ENCODE measurements at places on chromosomes 5 and 9. TPM values are rescaled to one million over a fixed set of nuclear protein-coding genes. Genes with fewer than 3 reads are reported as not detected.

GRCh38 chr5:36054647-36055046 lies 12.0 kb downstream of the UGT3A2 start:
- no peak for DNase-seq

DNA sequence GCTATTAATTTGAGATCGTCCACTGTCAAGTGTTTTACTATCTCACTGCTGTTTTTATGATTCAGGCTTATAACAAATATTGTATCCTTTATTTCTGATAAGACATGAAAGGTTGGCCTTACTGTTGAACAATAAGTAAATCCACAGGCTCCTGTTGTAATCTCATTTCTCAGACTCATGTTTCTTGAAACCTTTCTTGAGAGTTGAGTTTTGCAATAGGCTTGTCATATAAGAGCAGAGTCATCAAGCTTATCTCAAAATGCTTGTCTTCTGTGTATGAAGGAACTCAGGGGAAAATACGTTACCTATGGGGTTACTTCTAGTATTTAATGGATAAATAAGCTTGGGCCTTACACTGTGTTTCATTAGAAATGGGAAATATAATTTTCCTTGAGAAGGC lies 9.2 kb upstream of the TLX3 start:
- no peak for DNase-seq

DNA sequence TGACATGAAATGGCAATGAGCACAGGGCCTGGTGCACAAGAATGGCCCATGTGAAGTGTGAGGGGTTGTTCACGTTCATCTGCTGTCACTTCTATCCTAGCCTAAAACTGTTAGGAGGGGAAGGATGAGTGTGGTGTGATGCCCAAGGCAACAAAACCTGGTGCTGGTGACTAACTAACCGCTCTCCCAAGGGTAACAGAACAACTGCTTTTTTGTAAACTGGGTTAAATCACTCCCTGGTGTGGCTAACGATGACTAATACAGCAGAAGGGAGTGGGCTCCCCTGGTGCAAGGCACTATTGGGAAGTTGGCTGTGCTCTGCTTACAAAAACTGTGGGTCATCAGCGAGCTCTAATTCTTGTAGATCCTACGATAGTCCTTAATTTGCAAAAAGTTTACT lies 103.2 kb upstream of the VCAN start:
- DNase-seq, result no peak

DNA sequence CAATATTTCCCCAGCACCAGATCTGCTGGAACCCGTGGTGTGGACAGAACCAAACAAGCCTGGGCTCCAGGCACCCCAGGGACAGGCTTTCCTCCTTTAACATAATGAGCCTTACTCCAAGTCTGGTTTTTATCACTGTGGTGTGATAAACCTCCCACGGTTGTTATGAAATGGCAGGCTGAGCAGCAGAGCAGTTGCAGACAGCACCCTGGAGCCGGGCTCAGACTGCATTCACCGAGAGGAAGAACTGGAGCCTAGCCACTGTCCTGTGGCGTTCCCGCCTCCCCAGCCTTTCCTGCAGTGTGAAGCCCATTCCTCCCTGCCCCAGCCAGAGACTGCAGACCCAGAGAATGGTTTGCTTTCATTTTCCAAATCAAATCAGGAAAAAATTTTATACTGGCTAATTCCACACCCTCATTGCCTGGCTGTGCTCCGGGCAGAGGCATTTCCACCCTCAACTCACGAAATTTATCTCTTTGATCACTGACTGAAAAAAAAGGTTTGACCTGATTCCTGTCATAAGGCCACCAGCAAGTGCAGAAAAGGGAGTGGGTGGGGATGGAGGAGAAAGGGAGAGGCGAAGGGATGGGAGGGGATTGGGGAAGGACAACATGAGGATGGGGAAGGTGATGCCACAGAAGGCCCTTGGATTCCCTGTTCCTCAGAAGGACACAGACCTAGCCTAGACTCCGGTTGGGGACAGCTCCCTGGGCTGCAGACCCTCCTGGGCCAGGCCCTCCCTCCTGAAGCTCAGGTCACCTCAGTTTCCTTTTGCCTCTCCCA lies 18.9 kb downstream of the IPPK start:
- DNase-seq, result peak; percentile 77

DNA sequence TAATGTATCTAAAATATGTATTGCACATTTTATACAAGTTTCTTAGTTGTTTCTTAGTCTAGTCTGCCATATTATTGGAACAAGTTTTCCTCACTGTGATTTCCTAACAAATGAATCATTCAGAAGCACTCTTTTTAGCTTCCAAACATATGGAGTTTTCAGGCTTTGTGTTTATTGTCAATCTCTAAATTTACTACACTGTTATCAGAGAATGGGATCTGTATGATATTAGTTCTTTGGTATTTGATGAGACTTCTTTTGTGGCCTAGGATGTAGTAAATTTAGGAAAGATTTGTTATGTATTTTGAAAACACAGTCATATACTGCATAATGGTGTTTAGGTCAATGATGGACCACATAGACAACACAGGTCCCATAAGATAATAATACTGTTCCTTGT lies 25.7 kb downstream of the SREK1IP1 start:
- no peak for DNase-seq

- no peak for DNase-seq
Measured at GRCh38 chr5:177535125-177535524, 18.4 kb upstream of the DDX41 start.

- DNase-seq, result peak; percentile 71
Measured at GRCh38 chr9:127776195-127776923, 2.1 kb downstream of the SH2D3C start.

The SHISAL2B gene
- total RNA-seq, result not detected

The IFNA21 gene
- not detected for total RNA-seq

The ADGRD2 gene
- not detected for total RNA-seq

The P4HA2 gene
- 39.8 TPM for total RNA-seq
